ENCODE measurements at places on chromosomes 2 and 18. TPM values are rescaled to one million over a fixed set of nuclear protein-coding genes. Genes with fewer than 3 reads are reported as not detected.
A peak's percentile ranks its signal among the peaks of the same experiment; 100 is the strongest.

MYOM1 gene
- 731 TPM for polyA plus RNA-seq

GPR155 gene
- 4.3 TPM for polyA plus RNA-seq

IL1R1 gene
- 8.4 TPM for polyA plus RNA-seq

AQP12B gene
- 1.1 TPM for polyA plus RNA-seq

CTAGE1 gene
- not detected for polyA plus RNA-seq

SAG gene
- polyA plus RNA-seq, result 0.10 TPM

INPP5D gene
- polyA plus RNA-seq, result 8.3 TPM

IL18R1 gene
- polyA plus RNA-seq, result 0.57 TPM

PLEK gene
- polyA plus RNA-seq, result 4.1 TPM

AQP12A gene
- polyA plus RNA-seq, result 0.76 TPM

MBD2 gene
- 40.4 TPM for polyA plus RNA-seq

RGPD3 gene
- polyA plus RNA-seq, result 0.08 TPM

ALKAL2 gene
- 1.5 TPM for polyA plus RNA-seq

ALPP gene
- polyA plus RNA-seq, result not detected

DNA sequence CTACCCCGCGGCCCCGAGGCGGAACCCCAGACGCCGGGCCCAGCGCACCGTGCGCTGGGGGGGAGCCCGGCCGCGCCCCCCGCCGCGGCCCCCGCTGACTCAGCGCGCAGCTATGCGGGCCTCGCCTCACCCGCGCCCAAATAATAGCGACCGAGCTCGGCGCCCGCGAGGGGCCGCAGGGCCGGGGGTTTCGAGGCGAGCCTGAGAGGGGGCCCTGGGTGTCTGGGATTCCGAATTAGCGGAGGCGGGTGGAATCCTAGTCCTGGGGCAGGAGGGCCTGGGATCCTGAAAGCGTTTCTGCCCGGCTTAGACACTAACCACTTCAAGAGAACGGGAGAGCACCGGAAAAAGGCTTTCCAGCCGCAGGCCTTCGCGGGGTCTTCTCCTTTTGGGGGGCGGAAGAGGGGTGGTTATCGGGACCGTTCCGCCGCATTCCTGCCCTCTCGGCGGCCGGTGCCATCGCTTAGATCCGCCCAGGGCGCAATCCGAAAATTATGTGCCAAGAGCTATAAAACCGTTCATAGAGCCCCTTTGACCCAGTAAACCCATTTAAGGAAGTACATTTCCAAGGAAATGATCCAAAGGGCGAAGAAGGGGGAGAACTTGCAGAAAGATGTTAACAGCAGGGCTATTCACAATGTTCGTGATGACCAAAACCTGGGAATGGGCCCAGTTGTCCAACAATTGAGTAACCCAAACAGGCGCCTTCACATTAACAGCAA is 681 bp upstream of the ROCK2 start:
- no peak for DNase-seq

GRCh38 chr2:227817850-227818674 is 4.4 kb downstream of the CCL20 start:
- peak; percentile 1 for DNase-seq

GRCh38 chr18:42165922-42166513 is 211.0 kb downstream of the PIK3C3 start:
- DNase-seq, result no peak

GRCh38 chr2:28445448-28446258 is 50.2 kb upstream of the PLB1 start:
- no peak for DNase-seq

DNA sequence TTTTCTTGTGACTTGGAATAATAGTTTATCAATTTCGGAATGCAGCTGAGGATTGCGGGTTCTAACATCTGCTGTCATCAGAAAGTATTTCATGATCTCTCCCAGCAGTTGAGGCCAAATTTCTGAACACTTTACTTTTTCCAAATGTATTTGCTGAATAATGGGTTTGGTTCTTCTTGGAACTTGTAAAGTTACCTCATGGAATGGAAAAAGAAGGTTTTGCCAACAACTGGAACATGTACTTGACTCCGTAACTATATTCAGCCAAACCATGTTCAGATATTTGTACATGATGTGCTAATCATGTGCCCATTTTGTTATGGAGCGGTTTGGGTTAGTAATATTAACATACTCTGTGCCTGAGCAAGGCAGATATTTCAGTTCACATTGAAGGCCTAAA is 119.6 kb downstream of the LCLAT1 start:
- no peak for DNase-seq

GRCh38 chr2:50455351-50455939 is 576.5 kb downstream of the NRXN1 start:
- DNase-seq, result no peak

- no peak for DNase-seq
Observed at GRCh38 chr2:107146181-107146580, 260.2 kb upstream of the ST6GAL2 start.

GRCh38 chr2:239935789-239936758 is 89.1 kb downstream of the NDUFA10 start:
- DNase-seq, result no peak

- no peak for DNase-seq
Observed at GRCh38 chr18:69943021-69943420, 4.7 kb downstream of the CD226 start.

DNA sequence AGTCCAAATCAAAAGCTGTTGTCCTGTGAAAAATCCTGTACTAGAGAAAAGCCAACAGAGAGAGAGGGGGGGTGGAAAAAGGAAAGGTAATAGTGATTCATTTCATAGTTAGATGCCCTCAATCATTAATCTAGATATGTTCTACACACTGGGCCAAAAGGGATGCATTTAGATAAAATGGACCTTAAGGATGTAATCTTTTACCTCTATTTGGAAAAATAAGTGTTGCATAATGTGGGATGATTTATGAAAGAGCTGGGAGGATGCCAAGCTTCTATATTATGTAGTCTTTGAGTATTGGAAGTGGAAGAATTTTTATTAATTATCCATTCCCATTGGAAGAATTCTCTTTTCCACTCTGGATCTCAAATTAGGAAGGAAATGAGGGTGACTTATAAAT is 480.5 kb upstream of the ZEB2 start:
- DNase-seq, result no peak

DNA sequence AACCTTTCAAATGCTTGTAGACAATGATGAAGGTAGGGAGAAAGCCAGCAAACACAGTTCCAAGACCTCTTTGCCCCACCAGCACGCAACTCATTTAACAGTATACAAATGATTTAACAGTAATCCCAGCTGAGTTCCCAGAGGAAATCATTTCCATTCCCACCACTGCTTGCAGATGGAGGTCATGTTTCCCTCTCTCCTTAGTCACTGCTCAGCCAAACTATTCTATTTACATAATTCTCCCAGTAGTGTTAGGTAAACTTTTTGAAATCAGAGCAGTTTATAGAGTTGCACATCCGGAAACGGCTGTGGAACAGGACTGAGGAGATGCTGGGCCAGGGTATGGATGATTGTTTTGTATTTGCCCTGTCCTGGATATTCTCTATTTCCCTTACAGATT is 328.5 kb downstream of the FIGN start:
- DNase-seq, result no peak

DNA sequence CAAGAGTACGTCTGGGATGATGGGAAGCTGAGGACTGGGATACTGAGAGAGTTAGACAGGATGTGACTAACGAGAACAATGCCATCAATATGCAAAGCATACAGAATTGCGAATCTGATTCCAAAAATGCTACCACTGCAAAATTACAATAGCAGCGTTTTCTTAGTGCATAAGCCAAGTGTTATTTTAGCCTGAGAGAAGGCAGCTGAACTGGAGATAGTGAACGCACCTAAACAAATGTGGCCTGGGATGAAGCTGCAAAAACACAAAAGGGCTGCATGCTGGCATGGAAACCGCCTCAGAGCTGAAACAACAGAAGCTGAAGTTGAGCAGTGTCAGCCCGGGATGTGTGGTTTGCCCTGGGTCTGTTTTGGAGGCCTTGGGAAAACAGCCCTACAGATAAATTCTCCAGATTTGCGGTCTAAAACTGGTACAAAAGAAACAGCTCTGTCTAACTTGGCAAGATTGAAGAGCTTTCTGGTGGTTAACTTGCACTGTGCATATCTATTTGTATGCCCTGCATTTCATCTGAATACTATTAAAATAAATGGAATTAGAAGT is 45.5 kb downstream of the LYPD6 start:
- DNase-seq, result no peak

GRCh38 chr18:62407660-62408059 is 82.5 kb downstream of the TNFRSF11A start:
- DNase-seq, result no peak

DNA sequence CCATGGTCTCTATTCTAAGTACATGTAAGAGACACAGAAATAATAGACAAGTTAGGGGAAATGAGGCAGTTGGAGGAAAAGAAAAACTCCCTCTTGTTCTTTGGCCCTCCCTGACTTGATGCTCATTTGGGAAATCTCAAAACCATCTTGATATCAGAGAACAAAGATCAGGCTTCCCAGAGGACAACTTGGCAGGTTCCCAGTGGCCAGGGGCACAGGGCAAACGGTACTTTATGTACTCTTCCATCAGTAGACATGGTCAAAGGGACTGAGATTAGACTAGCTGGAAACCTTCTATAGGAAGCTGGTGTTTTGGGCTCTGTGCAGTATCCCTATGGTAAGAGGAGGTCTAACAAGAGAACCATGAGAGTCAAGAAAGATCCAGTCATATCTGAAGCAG is 56.6 kb downstream of the NCKAP5 start:
- DNase-seq, result no peak

GRCh38 chr2:169512525-169512924 is 3.0 kb downstream of the KLHL41 start:
- no peak for DNase-seq

- no peak for DNase-seq
Observed at GRCh38 chr2:113202305-113203216, 28.8 kb downstream of the PSD4 start.

DNA sequence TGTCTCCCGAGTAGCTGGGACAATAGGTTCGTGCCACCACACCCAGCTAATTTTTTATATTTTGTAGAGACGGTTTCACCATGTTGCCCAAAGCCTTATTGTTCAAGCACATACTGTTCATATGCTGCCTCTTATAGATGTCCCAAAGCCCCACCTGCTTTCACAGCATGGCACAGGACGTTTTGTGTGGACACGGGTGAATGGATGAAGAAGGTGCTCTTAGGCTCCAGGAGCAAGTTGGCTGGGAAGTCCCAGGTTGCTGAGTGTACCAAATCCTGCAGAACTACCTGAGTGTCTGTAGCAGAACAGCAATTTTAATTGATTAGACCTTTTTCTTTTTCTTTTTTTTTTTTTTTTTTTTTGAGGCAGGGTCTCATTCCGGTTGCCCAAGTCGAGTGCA is 10.5 kb upstream of the SAG start:
- no peak for DNase-seq

- DNase-seq, result peak; percentile 65
Observed at GRCh38 chr2:134273256-134273983, 19.5 kb downstream of the MGAT5 start.

GRCh38 chr2:82599021-82599420 is 1860.1 kb downstream of the SUCLG1 start:
- no peak for DNase-seq

- DNase-seq, result no peak
Observed at GRCh38 chr2:74205596-74205995, 7.2 kb downstream of the MTHFD2 start.

DNA sequence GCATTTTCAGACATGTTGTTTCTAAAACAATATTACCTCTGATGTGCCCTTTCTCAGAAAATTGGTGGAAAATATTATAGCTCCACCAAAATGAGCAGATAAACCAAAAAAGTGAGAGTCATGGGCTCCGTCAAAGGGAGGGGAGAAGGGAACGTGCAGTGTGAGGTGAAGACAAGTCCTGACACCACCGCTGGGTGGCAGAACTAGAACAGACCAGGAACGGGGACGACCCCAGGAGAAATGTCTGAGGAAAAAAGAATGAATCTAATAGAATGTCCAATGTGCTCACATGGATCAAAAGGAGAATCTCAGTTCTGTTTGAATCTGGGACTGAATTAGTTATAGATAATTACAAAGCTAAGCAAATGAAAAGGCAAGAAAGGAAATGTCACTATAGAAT is 22.6 kb upstream of the BCL2 start:
- DNase-seq, result no peak

- DNase-seq, result no peak
Observed at GRCh38 chr18:38318416-38318815, 752.8 kb upstream of the CELF4 start.

All from forelimb muscle (tissue), 1 donor.